ENCODE measurements at places on chromosomes 1 and 21.

DNA sequence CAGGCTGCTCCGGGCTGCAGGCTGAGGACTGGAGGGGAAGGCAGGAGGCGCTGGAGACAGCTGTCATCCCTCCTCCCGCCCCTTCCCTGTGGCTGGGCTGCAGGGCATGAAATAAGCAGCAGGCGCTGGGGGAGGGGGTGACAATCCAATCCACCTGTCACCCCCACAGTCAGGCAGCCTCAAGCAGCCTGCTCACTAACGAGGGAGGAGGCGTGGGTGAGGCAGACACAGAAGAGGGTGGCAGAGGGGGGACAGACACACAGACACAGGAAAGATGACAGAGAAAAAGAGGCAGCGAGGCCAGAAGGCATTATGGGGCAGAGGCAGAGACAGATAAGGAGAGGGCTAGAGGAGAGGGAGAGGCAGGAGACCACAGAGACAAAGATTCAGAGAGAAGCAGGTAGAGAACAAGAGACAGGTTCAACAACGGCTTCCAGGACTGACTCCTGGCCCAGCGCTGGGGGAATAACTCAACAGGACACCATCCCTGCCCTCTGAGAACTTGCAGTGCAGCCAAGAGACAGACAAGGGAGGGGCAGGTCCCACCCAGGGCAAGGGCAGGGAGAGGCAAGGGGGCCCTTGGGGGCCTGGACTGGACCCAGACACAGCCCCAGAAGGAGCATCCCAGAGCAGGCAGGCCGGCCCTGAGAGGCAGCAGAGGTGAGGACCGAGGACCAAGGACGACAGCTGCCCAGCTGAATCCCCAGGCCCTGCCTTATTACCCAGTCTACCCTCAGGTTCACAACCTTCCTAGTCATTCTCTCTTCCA is 11.2 kb downstream of the MEF2D start:
- peak; percentile 66 for DNase-seq

- DNase-seq = no peak
Measured at GRCh38 chr1:205449750-205450443, 5.9 kb downstream of the BLACAT1 start.

- DNase-seq = no peak
Measured at GRCh38 chr1:234240680-234241079, 132.6 kb upstream of the COA6 start.

DNA sequence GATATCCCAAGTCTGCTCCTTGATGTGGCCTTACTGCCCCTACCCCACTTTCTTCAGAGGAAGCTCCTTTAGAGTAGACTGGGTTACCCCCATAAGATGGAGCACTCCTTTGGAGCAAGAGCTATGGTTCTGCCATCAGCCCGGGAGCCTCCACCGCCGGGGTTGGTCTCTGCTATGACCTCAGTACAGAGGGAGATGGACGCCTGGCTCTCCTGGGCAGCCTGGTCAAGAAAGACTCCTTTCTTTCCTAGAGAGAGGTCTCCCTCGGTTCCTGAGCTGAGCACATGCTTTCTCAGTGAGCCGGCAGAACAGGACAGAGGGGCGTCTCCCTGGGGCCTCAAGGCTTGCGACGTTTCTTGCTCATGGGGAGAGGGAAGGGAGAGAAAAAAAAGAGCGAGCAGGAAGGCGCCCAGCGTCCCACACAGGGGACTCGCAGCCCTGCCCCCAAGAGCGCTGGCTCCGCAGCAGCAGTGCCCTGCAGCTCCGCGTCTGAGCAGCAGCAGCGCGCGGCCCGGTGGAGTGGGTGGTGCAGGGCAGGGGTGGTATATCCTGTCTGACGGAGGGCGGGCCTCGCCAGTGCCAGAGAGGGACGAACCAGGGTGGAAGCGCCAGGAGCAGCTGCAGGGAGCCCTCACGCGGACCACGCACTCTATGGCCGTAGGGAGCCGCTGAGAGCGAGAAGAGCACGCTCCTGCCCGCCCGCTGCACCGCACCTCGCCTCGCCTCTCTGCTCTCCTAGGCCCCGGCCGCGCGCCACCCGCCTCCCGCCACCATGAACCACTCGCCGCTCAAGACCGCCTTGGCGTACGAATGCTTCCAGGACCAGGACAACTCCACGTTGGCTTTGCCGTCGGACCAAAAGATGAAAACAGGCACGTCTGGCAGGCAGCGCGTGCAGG is at the start of gene PKP1:
TSS of gene PKP1 (plus strand) at position 576 of the 899 bp plus-strand sequence. CDS start at position 773, 197 bp downstream.
- DNase-seq = no peak

DNA sequence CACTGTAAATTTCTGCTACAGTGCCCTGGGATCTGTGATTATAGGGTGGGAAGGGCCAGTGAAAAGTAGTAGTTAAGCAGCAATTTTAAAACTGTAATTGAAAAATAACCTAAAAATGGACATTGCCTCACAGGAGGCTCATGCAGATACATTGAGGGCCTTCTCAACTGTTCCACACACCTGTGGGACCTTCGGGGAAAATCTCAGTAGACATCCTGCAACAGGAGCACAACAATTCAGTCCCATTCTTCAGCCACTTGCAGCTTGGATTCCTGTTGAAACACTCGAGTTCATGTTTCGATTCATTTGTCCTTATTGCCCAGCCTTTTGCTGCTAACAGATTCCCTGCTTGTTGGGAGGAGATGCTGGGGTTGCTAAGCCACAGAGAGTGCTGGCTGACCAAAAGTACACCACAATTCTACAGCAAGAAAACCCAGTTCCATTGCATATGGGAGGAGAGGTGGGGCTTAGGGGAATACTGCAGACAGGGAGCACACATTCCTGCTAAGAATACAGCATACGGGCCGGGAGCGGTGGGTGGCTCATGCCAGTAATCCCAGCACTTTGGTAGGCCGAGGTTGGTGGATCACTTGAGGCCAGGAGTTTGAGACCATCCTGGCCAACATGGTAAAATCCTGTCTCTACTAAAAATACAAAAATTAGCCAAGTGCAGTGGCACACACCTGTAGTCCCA is 4.5 kb downstream of the TMCC2 start:
- no peak for DNase-seq

- DNase-seq = no peak
Measured at GRCh38 chr1:37131281-37131680, 97.0 kb upstream of the GRIK3 start.

DNA sequence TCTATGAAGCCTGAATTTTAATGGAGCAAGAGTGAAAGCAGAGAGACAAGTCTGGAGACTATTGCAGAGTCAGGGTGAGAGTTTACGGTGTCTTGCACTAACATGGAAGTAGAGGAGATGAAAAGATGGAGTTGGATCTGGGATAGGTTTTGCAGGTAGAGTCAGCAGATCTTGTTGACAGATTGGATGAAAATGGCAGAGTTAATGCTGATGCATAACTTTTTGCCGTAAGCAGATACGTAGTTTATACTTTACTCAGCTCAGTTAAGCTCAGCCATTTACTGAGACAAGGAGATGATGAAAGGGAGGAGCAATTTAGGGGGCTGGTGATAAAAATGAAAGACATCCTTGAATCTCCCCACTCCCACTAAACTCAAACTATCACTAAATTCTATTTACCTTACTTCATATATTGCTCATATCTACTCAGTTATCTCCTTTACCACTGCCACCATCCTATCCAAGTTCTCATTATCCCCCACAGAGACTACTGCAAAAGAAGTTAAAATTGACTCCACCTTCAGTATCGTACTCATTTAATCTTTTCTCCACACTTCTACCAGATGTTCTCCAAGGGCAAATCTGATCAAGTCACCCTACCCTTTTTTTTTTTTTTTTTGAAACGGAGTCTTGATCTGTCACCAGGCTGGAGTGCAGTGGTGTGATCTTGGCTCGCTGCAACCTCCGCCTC is 13.8 kb downstream of the C1orf185 start:
- no peak for DNase-seq

GRCh38 chr21:42737951-42738590 is 84.7 kb downstream of the PDE9A start:
- DNase-seq = peak; percentile 25

DNA sequence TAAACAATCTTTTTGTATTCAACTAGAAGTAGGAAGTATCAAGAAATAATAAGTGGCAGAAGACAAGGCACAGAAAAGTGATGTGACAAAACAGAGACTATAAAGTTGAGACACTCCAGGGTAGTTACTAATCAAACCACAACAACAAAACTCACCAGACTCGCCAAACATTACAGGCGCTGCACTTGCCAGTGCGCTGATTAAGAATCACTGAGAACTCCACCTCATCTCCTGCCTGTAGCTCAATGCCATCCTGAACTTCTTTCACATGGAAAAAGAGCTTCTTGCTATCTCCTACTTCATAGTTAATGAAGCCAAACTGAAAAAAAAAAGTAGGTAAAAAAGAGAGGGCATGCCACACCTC is 2.8 kb upstream of the NRAS start:
- no peak for DNase-seq

DNA sequence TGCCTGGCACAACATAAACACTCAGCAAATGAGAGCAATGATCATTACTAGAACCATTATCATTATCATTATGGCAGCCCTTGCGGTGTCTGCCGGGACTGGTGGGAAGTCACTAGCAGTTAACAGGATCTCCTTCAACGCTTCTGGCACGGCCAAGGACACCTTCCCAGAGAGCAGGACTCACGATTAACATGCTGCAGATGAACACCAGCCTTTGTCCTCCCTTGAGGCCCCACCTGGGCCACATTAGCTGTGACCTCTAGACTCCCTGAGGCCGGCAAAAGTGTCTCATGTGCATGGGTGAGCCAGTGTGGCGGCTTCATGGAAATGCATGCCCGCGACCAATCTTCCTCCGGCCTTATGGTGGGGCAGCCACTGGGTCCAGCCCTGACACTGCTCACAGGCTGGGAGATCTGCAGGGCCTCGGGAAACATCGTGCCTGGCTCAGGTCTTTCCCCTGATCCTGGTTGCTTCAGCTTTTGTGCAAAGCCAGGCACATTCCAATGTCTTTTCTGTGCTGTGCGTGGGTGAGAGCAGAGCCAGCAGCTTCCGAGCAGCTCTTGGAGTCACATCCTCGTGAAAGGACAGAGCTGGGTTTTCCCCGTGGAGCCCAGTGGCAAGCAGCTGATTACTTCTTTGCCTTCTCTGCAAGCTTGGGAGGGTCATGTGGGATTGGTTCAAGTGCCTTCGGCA is 107.3 kb downstream of the HMGB4 start:
- peak; percentile 16 for DNase-seq

Data from hippocampal formation (tissue), 2 donors.